NCI-H524 treated with DMSO at 0.1 percent for 48 hours (cell line): ENCODE measurements at places on chromosomes 16 and 17.

DNA sequence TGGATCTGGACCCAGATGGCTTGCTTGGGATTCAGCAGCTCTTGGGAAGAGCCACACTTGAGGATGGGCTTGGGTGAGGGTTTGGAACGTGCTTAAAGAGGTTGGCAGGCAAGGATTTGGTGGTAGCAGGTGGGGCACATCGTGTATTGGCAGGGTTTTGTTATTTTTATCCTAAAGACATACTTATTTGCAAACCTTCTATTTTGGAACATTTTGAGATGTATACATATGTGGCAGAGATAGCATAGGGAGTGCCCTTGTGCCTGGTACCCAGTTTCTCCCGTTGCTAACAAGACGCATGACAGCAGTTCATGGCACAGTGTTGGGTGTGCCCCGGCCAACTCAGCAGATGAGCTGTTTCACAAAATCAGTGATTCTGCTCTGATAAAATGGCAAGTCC is 9.1 kb downstream of the BANP start:
- no peak for DNase-seq

DNA sequence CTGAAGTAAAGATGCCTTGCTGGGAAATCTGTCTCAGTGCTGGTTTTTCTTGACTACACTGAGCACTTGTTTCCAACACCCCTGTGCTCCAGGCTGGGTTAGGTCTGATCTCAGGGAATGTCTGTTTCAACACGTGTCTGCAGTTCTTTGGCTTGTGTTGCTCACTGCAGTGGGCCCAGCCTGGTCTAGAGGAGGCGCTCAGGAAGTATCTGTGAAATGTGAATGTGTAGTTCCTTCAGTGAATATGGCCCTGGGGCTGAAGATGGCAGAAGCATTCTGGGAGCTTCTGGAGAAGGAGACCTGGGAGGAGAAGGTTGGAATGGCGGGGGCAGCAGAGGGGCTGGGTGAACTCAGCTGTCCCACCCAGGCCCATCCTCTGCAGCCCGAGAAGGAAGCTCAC is 8.1 kb upstream of the YPEL3 start:
- no peak for DNase-seq

- no peak for DNase-seq
Observed at GRCh38 chr17:71003736-71004135, 834.4 kb downstream of the KCNJ2 start.

DNA sequence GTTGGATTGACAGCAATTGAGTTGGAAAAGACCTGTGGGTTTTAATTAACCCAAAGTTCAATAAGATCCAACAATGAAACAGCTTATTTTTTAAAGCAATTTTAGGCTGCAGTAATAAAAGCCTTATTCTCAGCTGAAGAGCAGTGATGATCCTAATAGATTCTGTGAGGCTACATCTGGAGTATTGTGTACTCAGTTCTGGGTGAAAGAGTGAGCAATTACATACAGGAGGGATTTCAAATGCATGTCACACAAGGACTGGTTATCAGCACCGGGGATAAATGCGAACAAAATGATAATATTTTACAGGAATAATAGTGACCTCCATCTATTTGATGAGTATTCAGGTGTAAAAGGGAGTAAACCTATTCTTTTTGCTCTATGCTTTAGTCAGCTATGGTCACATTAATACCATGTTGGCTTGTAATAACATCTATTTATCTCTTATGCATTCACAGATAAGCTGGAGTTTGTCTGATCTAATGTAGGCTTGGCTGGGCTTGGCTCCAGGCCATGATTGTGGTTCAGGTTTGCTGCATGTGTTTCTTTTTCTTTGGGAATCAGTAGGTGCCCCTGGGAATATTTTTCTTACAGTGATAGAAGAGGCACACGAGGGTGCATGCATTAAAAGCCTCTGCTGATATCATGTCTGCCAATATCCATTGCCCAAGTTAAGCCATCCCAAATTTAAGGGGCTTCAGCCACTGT is 22.2 kb upstream of the TOX3 start:
- no peak for DNase-seq

GRCh38 chr16:85134076-85134788 is 22.0 kb upstream of the CIBAR2 start:
- DNase-seq: no peak

DNA sequence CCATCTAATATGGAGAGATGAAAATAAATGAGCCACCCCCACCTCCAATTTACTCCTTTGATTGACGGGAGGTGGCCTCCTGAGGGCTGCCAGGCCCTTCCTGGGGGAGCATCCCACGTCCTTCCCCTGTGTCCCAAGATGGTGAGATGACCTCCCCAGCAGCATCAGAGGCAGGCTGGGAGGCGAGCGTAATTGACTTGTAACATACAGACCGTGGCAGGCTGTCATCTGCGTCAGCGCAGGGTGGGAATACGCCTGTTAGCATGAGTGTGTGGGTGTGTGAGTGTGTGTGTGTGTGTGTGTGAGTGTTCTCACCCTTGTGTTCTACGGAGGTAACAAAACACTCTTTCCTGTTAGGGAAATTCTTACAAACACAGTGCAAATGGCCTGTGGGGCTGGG is 156.9 kb upstream of the CIBAR2 start:
- no peak for DNase-seq

GRCh38 chr16:3171181-3171854 is 16.7 kb upstream of the OR1F1 start:
- no peak for DNase-seq

DNA sequence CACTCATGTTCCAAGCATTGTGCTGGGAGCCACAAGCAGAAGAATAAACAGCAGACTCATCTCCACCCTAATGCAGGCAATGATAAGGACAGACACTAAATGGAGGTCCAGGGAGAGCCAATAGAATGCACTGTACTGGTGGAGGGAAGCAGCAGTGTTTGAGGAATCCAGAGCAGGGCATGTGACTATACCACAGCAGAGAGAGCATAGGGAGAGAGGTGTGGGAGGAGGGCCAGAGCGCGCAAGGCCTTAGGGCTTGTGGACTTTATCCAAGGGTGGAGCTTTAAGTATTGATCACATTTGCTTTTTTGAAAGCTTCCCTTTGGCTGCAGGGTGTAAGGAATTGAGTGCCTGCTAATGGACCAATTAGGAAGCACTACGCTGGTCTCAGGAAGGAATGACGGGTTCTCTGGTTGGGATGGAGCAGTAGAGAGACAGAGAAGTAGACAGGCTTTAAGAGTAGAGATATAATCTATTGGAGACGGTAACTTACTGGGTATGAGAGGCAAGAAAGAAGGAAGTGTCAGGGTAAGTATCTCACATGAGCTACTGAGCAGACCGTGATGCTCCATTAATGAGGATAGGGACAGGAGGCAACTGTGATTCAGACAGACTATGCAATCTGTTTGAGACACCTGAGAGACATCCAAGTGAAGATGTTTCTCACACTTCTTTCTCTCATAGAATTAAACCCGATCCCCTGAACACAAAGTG is 82.2 kb downstream of the MYO1D start:
- DNase-seq: no peak

DNA sequence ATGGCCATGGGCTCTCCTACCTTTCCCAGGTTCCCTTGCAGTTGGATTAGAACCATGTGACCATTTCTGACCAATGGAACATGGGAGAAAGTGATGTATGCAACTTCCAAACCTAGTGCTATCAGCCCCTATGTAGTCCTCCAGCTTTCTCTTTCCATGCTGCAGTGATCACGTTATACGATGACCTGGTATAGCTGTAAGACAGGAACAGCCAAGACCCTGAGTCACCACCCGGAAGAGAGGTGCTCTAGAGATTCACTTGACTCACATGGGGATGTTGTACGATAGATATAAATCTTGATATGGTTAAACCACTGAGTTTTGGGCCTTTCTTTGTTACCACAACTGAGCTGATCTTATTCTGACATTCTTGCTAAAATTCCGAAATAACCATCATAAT is 65.1 kb downstream of the NOG start:
- no peak for DNase-seq
